Stimulated activated CD8-positive, alpha-beta memory T cell treated with anti-CD3 and anti-CD28 coated beads, Interleukin-15, amount 100 ng/mL, for 1 hour (primary cell): ENCODE measurements at places on chromosomes 6 and 20.

- DNase-seq: no peak
Observed at GRCh38 chr6:123529058-123529457, 107.7 kb downstream of the TRDN start.

DNA sequence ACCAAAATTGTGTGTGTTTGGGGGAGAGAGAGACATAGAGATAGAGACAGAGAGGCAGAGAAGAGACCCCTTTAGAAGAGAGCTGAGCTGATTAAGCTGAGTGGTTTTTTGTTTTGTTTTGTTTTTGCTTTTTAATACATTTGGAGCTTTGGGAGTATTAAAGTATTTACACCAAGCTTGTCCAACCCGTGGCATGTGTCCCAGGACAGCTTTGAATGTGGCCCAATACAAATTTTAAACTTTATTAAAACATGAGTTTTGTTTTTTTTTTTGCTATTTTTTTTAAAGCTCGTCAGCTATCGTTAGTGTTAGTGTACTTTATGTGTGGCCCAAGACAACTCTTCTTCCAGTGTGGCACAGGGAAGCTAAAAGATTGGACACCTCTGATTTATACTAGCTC is 56.0 kb downstream of the MRAP2 start:
- DNase-seq: no peak

- no peak for DNase-seq
Observed at GRCh38 chr6:12845224-12846004, 128.8 kb downstream of the PHACTR1 start.

- no peak for DNase-seq
Observed at GRCh38 chr20:48846516-48847492, 19.0 kb upstream of the PREX1 start.

GRCh38 chr6:100138346-100139022 is 144.5 kb upstream of the MCHR2 start:
- no peak for DNase-seq

DNA sequence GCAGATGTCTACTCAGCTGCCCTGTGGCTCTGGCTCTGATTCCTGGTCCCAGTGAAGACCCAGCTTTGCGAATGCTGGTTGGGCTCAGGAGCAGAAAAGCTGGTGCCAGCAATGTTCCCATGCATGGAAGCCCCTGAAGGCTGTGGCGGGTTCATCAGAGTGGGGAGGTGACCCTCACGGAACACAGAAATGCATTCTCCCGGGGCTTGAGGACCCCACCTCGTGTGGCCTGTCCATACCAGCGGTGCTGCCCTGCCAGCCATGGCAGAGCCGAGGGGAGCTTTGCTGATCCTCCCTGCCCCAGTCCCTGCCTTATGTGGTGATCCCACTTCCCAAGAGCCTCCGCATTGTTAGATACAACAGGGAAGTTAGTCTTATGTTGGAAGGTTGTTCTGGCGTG is 157.7 kb upstream of the THBS2 start:
- no peak for DNase-seq

GRCh38 chr6:138979813-138980668 is 8.0 kb downstream of the REPS1 start:
- no peak for DNase-seq

GRCh38 chr20:25116739-25117458 is 35.0 kb upstream of the VSX1 start:
- no peak for DNase-seq

DNA sequence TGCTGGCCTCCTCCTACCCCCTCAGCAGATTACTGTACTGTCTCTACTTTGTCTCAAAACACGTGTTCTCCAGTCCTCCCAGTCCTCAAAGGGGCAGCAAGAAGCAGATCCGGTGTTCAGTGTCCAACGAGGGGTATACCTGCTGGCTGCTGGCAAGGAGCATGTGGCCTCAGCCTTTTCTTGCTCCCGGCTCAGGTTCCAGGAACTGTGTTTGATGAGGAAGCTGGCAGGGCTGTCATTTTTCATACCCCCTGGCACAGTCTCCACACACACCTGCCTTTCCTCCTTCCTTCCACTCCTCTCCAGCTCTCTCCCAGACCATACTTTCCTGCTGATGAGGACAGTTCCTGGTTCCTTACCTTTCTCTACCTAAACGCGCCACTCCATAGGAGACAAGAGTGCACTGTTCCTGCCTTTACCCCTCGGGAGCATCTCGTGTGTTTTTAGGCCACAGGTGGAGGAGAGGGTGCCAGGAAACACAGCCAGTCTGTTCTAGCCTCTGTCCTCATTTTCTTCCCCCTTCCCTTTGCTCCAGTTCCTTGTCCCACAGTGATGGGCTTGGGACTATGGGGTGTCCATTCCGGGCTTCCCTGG is 77.2 kb downstream of the SSR1 start:
- DNase-seq: no peak

DNA sequence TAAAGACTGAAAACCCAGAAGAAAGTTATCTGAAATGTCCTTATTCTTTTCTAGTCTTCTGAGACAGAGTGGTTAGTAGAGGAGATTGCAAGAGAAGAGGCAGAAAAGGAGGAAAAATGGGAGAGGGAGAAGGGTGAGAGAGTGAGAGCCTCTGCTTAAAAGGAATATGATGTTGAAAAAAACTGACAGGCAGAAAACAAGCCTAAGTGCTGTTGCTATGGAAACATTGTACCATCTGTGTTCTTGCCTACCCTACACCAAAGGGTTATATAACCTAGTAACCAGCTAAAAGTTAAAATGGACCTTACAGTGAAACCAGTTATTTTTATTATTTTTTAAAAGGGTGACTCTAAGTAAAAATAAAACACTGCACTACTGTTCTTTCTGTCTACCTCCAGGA is 28.3 kb upstream of the SH3BGRL2 start:
- DNase-seq: no peak

- no peak for DNase-seq
Observed at GRCh38 chr6:69914015-69914485, 47.7 kb downstream of the COL19A1 start.

- DNase-seq: no peak
Observed at GRCh38 chr6:167796192-167796981, 30.3 kb upstream of the AFDN start.

- no peak for DNase-seq
Observed at GRCh38 chr6:47114460-47114859, 72.3 kb upstream of the ADGRF1 start.

DNA sequence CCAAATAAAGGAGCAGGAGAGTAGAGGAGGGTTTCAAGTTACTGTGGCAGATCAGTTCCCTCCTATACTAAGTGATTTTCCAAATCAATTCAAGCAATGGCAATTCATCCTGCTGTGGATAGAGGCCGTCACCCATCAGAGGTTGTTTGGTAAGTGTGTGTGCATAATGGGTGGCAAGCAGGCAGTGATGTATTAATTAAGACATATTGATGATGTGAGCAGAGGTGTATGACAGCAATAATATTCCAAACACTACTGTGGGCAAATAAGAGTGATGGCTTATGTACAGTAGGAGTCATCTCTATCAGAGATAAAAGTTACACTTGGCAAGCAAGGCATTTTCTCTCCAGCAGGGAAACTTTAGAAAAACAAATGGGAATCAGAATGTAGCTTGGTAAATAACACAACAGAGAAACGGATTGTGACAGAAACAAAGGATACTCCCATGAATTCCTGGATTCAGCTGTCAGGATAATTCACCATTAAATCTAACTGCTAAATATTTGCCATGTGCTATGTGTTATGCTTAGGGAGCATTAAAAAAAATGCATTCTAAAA is 196.3 kb downstream of the KHDC1L start:
- no peak for DNase-seq

DNA sequence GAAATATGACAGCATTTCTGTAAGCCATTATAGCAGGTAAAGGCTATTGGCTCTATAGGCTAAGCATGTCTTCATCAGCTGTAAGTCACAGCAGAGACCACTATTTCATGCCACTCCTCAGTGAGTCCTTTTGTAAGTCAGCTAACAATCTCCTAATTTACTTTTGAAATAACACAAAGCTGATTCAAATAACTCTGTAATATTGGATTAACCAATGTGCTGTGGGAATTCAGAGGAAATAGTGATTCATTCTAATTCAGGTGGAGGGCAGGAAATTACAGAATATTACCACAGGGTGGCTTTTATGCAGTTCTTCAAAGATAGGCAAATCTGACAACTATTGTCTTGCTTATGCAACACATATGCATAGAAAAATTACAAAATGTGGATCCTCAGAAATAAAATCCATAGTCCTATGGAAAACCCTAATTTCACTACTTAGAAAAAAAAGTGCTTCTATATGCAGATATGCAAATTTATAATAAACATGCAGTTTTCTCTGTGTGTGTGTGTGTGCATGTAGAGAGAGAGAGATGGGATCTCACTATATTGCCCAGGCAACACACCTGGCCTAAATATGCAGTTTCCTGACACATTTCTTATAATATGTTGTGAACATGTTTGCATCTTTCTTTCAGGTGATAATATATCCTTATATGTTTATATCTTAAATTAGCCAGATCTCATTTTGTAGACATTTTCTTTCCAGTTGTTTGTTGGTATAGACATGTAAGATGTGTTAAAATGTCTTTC is 4.8 kb upstream of the SMIM28 start:
- no peak for DNase-seq

DNA sequence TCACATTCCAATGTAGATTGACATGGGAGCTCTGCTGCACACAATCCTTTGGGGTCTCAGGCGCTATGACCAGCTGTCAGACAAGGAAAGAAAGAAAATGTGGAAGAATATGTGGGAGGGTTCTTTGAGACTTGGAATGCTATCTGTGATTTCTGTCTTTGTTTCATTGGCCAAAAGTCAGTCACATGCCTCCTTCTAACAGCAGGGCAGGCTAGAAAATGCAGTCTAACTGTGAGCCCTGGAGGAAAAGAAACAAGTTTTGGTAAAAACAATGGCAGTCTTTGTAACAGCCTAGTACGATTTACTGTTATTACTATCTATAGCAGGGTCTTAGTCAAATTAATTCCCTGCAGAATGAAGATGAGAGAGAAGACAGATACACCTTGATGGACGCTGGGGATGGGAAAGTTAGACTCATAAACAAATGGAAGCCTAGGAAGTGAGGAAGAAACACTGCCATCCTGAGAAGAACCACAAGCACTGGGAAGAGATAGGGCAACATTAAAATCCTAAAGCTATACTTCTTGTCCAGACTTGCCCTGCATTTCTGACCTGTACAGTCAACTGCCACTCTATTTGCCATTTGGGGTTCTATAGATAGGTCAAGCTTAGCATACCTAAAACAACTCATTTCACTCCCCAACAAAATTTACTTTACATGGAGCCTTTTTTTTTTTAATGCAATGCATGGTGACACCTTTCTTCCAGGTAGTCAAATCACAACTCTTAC is 833.0 kb downstream of the KIF16B start:
- no peak for DNase-seq
